Metanephros (tissue), 2 donors: ENCODE measurements at places on chromosomes 12 and 14. TPM values are rescaled to one million over a fixed set of nuclear protein-coding genes. Genes with fewer than 3 reads are reported as not detected.

PLCZ1 gene
- 1.2 TPM for total RNA-seq

CACNB3 gene
- total RNA-seq, result 24.8 TPM

KRT74 gene
- not detected for total RNA-seq

SSTR1 gene
- 0.99 TPM for total RNA-seq

C12orf54 gene
- not detected for total RNA-seq

NOS1 gene
- total RNA-seq, result 3.9 TPM

KRT73 gene
- not detected for total RNA-seq

PRPH gene
- 0.18 TPM for total RNA-seq

TAS2R13 gene
- total RNA-seq, result 5.3 TPM

ATP2A2 gene
- 174 TPM for total RNA-seq

FZD10 gene
- total RNA-seq, result 4.8 TPM

ACTN1 gene
- 114 TPM for total RNA-seq

LBHD2 gene
- not detected for total RNA-seq

TAS2R7 gene
- total RNA-seq, result not detected

STAT6 gene
- total RNA-seq, result 90.6 TPM

IL22 gene
- total RNA-seq, result not detected

DNM1L gene
- total RNA-seq, result 79.7 TPM

NYNRIN gene
- 37.2 TPM for total RNA-seq

TAS2R20 gene
- 9.4 TPM for total RNA-seq

B4GALNT3 gene
- 15.5 TPM for total RNA-seq

DLGAP5 gene
- 9.5 TPM for total RNA-seq
